Stimulated activated CD8-positive, alpha-beta memory T cell treated with anti-CD3 and anti-CD28 coated beads, Interleukin-4, amount 100 ng/mL, for 1 hour (primary cell): ENCODE measurements at places on chromosomes 5 and 9.

DNA sequence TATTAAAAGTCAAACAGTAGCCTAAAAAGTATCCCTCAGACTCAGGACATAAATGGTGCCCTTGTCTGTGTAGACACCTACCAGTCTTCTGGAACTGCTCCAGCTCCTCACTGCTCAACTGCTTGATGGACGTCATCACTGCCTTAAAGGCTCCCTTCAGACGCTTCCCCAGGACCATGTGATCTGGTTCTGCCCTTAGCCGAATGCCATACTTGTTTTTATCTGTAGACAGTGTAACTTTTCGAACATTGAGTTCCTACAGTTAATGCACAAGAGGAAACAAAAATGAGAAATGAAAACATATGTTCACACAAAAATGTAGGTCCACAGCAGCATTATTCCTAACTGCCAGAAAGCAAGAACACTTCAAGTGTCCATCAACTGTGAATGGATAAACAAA, 46.2 kb downstream of the IARS1 start:
- DNase-seq, result no peak

DNA sequence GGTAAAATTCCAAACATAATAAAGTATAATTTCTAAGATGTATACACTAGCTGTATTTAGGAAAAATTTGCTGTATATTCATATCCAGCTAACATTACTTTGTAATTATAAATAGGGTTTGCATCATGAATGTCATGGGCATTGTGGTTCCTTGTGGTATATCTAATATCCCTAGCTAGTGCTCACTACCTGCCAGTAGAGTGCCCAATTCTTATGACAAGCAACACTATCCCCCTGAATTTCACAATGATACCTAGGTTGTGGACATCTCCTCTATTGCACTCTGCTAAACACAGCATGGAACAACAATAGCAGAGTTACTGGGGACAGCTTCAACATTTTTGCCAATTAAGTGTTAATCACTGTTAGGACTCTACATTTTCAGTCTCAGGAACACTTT, 1656.5 kb downstream of the EFNA5 start:
- DNase-seq, result no peak

DNA sequence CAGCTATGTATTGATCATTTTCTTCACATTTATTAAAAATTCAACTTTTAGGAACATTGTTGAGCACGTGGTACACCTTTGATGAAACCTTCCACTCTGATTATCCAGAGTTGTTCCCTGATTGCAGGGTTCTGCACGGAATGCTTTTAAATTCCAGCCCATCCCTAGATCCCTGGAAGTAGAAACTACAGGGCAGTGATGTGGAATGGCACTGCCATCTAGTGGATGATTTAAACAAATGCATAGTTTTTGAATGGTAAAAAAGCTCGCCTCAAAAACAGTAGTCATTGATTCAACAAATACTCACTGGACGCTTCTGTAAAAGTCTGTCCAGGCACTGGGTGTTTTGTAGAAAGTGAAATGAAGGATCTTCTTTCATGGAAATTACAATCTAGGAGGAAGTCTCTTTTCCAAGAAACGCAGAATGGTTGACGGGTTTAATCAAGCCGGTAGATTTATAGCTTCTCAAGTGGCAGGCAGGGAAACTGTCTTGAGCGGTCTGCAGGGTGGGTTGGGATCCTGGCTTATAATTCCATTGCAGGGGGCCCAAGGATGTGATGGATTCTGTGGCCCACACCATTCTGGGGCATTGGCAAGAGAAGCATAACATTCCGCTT, 118.4 kb downstream of the ARHGAP26 start:
- DNase-seq, result no peak

GRCh38 chr5:109916481-109917153, 226.9 kb downstream of the MAN2A1 start:
- DNase-seq, result no peak

- DNase-seq, result no peak
These were observed 7.2 kb downstream of the ERGIC1 start for GRCh38 chr5:172841256-172841655.

GRCh38 chr5:89080467-89081116, 197.6 kb upstream of the MEF2C start:
- DNase-seq, result no peak

- DNase-seq, result no peak
These were observed 56.2 kb downstream of the PLAC8L1 start for GRCh38 chr5:146048994-146049703.

- DNase-seq, result no peak
These were observed 206.6 kb upstream of the RASA1 start for GRCh38 chr5:87061046-87061445.

- no peak for DNase-seq
These were observed 517.2 kb downstream of the CAAP1 start for GRCh38 chr9:26375448-26375847.

DNA sequence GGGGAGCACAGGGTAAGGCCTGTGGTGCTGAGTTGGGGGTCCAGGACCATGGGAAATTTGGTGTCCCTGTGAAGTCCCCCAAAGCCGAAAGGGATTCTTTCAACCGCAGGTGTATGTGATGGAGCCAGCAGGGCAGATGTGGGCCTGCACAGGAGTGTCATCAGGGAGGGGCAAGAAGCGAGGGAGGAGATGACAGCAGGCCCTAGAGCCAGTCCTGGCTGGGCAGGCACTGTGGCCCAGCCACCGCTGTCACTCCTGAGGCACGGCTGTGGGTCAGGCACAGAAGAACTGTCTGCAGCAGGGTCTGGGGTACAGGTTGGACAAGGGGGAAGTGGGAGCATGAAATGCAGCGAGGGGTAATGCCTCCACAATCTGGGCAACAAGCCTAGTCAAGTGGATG, 4.8 kb downstream of the HK3 start:
- DNase-seq, result no peak

DNA sequence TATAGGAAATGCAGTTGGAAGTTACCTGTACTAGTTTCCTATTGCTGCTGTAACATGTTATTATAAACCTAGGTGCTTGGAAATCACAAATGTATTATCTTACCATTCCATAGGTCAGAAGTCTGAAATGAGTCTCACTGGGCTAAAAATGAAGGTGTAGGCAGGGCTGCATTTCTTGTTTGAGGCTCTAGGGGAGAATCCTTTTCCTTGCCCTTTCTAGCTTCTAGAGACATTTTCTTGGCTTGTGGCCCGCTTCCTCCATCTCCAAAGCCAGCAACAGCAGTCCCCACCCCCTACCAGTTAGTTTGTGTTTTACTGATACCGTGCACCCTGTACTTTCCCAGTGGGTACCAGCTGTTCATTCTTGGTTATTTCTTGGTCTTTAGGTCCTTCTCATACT, 153.3 kb downstream of the SLF1 start:
- DNase-seq, result no peak

DNA sequence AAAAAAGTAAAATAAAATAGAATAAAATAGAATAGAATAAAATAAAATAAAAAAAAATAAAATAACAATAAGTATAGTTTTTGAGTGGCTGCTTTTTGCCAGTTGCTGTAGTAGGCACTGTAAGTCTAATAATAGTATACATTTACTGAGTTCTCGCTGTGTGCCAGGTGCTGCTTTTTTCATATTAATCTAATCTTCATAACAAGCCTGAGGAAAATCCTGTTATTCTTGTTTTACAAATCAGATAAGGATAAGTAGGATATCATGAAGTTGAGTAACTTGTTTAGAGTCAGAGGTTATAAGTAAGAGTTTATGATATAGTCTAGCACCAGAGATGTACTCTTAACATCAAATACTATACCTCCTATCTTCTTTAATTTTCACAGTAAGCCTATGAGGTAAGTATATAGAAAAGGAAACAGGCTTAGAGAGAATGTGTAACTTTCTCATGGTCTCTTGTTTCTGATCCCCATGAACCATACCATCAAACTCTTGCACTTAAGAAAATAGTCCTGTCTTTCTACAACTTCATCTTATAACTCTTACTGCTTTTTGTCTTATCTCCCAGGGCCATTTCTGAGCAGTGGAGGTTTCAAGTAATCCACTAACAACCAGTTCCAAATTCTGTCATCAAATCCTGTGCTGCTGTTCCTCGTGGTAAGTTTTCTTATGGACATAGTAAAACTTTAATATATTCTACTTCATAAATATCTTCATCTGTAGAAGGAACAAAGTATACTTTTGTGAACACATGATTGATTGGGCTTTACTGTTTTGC, 18.7 kb downstream of the RMI1 start:
- no peak for DNase-seq

GRCh38 chr5:965604-966344, 42.8 kb upstream of the NKD2 start:
- DNase-seq, result no peak

DNA sequence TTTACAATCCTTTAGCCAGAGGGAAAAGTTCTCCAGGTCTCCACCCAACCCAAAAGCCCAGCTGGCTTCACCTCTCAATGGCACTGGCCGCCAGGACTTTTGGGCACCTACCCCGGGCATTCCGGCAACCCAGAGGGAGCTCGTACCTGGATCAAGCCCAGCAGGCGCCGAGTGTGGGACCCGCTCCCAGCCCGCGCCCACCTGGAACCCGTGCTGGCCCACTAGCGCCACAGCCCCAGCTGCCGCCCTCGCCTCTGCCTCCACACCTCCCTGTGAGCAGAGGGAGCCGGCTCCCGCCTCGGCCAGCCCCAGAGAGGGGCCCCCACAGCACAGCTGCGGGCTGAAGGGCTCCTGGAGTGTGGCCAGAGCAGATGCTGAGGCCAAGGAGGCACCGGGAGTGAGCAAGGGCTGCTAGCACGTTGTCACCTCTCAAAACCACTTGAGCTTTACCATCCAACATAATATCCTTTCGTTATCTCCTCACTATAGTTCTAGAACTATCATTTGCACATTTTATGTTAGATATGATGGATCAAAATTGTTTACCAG, 69.7 kb downstream of the GCNT1 start:
- DNase-seq, result no peak

DNA sequence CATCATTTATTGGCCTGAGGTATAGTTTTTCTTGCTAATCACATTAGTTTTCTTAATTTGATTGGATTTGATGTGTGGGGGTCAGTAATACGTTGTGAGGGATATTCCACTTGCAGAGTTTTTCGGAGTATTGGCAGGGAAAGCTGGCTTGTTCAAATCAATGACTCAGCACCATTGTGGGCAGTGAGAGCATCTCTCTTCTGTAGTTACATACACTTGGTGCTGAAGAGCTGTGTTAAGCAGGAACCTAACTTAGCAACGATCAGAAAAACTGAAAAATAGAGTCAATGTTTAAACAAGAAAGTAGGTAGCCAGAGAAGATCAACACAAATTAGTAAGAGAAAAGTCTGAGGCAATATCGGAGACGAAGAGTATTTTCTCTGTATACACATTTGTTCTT, 344.6 kb upstream of the EDIL3 start:
- DNase-seq, result no peak

- DNase-seq, result no peak
These were observed 3.0 kb downstream of the NOXA1 start for GRCh38 chr9:137426018-137426681.

DNA sequence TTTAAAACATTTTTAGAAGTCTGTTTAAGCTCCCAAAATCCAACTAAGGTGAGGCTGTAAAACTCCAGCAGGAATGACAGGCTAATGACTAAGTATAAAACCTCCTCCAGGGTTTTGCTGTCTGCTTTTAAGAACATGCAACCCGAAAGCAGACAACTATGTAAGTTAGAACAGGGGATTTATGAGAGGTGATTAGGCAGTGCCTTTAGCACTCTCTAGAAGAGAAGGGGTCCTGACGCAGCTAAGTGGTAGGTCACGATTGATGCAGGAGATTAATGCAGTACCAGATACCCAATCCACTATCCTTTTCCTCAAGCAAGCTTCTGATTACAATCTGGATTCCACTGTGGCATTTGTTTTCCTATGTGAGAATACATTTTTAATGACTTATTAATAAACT, 25.9 kb downstream of the HOMER1 start:
- DNase-seq, result no peak

GRCh38 chr5:154395407-154396106, 50.2 kb upstream of the SAP30L start:
- DNase-seq, result no peak
